ENCODE measurements at places on chromosomes 2 and 18.

DNA sequence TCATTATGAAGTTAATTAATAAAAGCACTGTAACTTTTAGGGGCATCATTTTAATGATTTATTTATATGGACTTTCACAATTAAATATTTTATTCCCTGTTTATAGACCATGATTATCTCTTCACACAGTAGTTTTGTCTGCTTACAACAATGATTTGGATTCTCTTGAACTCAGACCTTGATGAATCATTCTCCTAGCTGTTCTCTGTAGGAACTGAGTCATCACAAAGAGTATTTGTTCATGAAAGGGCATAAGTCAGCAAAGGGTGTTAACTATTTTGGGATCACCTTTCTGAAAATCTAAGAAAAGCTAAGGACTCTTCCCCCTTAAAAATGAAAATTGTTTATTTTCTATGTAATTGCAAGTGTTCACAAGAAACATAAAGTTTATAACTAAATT is 461.1 kb upstream of the UBE2E3 start:
- DNase-seq: no peak

DNA sequence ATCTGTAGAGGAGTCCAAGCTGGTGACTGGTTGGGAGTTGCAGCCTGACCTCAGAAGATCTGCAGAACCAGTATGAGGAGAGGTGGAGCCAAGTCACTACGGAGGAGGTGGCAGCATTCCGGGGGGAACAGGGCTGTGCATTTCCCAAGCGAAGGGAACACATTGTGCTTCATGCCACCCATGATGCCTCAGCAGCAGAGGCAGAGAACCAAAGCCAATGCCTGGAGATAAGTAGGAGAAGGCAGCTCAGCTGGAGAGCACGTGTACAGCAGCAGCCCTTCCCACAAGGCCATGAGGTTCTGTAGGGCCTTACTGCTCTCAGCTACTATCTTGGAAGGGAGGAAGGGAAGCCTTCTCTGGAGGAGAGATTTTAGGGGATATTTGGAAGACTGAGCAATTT is 67.2 kb upstream of the LRPPRC start:
- DNase-seq: peak; percentile 21

- no peak for DNase-seq
Measured at GRCh38 chr2:132896073-132896472, 226.1 kb upstream of the LYPD1 start.

DNA sequence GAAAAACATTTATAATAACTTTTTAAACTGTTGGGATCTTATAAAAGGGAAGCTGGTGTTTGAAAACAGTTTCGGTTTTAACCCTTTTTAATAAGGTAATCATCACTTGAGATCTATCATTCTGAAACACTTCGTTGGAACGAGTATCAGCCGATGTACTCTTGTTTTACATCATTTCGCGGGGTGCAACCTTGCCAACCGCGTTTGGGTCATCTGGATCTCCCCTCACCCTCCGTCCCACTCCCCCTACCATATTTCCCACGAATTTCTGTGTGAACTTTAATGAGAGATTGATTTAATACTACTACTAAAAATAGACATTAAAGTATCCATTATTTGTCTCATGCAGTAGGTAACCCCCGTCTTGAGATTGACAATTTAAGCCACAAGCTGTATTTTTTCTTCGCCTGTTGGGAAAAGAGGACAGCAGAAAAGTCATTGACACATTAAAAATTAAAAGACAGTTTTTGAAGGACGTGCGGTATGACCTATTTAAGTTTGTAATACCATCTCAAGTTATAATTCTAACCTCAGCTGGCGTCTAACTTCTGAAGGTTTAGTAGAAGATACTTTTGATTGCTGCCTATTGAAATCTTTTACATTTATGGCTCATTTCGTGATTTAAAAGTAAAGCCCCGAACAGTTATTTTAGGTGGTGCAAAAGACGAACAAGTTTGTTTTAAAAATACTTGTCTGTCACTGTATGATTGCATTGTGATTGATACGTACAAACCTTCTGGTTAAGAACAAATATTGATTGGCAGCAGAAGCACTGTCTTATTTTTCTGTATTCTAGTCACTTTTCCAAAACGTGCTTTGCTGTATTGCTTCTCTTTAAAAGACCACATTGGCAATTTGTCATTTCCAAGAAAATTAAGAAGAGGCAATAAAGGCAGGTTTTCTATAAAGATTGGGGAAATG is 1.5 kb downstream of the CREB1 start:
- DNase-seq: no peak

DNA sequence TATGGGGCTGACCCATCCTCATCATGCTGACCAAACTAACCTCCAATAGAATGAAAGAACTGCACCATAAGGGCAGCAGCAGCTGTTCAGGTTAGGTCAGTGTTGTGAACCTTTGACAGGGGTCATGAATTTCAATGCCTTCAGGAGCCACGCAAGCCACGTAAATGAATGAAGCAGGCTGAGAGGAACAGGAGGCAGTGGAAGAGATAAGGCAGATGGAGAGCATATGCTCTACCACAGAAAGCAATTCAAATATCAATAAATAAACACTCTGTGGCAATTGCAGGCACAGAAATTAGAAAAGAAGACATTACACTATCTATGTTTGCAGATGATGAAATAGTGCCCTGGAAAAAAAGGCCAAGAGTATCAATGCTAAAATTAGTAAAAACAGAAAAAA is 56.3 kb downstream of the SCG2 start:
- no peak for DNase-seq

GRCh38 chr2:15642011-15642814 is 50.5 kb downstream of the DDX1 start:
- no peak for DNase-seq

DNA sequence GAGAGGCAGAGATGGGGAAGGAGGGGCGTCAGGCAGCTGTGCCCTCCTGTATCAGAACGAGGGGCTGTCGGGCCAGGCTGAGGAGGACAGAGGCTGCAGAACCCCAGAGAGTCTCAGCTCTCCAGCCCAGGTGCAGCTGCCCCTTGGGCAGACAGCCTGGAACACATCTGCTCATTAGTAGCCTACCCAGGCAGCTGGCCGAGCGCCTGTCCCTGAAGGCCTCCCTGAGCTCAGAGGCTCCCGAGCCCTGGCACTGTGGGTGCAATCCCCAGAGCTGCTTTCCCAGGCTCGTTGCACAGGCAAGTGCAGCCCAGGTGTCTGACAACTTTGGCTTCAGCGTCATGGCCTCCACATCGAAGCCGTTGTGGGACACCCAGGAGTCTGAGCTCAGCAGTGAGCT is 13.1 kb upstream of the TMEM185B start:
- no peak for DNase-seq

GRCh38 chr2:104871649-104871971 is 17.7 kb downstream of the POU3F3 start:
- DNase-seq: no peak

DNA sequence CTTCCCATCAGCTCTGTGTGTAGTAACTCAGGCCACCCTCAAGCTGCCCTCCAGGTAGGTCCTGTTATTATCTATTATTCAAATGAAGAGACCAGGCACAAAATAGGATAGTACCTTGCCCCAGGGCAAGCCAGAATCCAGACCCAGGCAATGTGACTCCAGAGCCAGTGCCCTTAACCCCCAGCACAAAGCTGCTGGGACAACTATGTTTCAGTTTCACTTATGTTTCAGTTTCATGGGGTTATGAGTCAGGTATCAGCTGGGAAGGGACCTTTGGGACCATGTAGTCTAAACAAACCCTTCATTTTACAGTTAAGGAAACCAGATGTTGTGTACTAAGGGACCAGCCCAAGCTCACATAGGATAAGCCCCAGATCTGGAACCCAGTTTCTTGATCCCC is 10.0 kb downstream of the HK2 start:
- no peak for DNase-seq

GRCh38 chr2:20758997-20759396 is 63.9 kb downstream of the LDAH start:
- DNase-seq: no peak

DNA sequence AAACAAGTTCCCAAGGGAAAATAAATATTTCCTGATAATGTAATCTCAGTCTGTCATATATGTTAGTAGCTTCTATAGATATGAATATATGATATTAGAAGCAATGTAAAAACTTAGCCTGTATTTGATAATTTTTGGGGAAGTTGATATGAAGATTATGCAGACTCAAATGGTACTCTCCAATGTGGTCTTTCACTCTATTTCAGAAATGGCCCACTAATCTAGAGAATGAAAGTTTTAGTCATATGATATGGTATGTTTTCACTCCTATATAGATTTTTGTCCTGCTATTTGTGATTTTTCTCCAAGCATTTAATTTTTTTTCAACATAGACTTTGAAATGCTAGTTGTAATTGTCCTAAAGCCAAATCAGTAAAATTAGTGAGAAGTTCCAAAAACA is 236.7 kb upstream of the BOD1L2 start:
- no peak for DNase-seq

DNA sequence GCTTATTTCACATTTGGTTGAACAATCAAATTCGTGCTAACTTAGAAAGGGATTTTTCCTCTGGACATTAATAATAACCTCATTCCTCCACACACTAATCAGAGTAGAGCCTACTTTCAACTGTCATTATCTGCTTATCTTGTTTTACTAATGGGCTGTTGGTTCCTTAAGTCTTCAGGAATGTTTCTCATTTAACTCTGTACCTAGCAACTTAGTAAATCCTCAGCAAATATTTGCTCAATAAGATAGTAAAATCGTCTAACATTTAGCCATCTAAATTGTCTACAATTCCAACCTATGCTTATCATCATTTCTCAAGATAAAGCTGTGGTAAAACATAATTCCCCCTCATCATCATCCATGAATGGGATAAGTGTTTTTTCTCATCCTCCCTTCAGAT is 98.1 kb downstream of the CDH2 start:
- DNase-seq: no peak

DNA sequence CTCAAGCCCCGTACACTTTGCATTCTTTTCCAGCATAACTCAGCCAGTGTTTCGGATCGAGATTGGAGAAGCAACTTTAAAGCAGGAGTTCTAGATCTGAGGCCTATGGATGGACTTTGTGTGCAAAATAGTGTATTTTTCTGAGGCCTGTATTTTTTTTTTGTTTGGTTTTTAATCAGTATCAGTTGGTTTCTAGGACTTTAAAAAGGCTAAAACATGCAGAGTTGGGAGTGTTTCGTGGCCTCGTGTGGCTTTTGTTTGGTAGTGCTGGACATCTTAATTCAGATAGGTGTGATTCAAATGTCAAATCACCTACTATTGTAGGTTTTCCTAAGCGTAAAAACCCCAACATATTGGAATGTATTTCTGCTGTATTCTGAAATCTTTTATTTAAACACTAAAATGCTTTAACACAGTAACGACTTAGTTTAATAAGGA is 282 bp upstream of the PUS10 start:
- no peak for DNase-seq

Measured in pancreas (tissue), 10 donors.